Ammon's horn (tissue), 1 donor: ENCODE measurements at places on chromosomes 6 and 20.

DNA sequence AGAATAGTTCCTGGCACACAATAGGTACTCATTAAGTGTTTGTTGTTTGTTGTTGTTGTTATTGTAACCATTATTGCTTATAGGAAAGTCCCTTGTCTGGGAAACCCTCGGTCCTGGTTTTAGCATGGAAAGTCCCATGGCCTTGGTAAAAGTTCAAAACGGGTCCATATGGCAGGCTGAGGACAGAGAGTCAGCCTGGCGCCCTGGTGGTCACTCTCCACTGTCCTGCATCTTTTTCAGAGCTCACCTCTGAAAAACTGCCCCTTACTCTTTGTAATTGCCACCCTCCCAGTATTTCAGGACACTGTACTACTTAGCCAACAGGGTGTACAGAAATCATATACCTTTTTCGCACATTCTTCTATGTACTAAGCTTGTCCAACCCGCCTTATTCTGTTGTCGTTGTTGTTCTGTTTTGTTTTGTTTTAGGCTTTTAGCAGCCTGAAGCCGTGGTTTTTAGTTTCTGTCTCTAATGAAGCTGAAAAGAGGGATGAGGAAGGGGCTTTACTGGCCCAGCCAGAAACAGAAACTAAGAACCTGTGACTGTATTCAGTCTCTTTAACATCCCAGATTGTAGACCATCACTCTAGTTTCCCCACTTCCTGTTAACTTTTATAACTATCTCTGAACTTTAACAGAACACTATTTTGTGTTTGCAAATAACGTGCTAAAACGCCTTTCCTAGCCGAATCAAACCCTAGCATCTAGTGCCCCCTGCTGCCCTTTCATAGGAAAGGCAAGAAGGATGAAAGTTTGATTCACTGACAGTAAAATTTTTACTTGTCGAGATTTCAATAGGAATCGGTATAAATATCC, 7.6 kb upstream of the TMEM14A start:
- peak; percentile 90 for DNase-seq

- DNase-seq: no peak
These were observed 156.8 kb upstream of the JARID2 start for GRCh38 chr6:15088904-15089568.

- no peak for DNase-seq
These were observed 889.5 kb downstream of the EYS start for GRCh38 chr6:64817525-64817924.

GRCh38 chr6:35220711-35221110, 7.0 kb downstream of the SCUBE3 start:
- no peak for DNase-seq

GRCh38 chr6:92292067-92292466, 1127.3 kb downstream of the EPHA7 start:
- DNase-seq: no peak

DNA sequence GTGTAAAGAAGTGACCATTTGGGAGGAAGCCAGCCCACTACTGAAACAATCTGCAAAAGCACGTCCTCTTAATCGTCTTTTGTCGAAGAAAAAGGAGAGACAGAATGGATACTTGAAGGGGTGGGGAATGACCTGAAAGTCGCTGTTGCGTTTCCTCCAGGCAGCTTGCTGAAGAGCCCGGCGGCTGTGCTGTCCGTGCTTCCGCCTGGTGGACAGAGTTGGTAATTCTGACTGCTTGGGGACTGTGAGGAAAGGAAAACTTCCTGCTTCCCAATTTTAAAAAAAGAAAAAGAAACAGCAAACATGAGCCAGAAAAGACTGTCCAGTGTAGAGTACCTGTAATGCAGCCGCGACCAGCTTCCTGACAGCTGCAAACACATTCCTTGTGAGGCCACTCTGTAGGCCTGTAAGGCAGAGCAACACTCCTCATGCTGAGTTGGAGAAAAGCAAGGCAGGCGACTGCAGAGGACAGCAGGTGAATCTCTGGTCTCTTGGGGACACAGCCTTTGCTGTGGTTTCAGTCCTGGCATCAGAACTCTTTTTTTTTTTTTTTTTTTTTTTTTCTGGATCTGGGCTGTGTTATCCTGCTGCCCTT, 251.1 kb upstream of the TBX18 start:
- DNase-seq: peak; percentile 5

- peak; percentile 80 for DNase-seq
These were observed 75.2 kb upstream of the GLP1R start for GRCh38 chr6:38973178-38974057.

DNA sequence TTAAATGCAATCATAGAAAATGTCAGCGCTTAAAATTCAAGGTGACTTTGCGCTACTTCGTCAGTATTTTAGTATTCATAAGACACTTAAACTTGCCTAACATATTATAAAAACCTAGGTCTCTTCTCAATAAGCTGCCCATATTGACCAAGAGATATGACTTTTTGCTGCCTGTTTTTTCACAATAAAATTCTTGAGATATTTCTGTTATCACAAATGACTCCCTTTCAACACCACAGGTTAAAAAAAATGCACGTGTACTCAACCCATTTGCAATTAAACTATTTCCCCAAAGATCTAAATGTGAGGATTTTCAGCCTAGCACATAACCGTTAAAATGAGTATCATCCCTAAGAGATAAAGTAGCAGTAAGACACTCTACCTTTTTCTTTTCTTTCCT, 10.7 kb downstream of the ATXN1 start:
- no peak for DNase-seq

DNA sequence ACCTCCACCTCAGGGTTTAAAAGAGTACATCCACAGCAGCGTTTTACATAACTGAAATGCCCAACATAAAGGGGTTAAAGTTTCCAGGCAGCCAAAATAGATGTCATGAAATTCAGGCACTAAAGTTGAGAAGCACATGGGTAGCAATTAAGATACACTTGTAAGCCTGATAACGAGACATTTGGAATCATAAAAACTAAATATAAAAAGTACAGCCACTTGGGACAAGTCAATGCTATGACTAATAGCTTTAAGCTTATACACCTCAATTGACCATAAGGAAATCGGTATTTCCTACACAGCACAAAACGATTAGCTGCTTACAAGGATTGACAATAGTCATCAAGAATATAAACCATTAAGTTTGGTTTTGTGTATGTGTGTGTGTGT, 11.8 kb downstream of the LOC128125822 start:
- DNase-seq: no peak

DNA sequence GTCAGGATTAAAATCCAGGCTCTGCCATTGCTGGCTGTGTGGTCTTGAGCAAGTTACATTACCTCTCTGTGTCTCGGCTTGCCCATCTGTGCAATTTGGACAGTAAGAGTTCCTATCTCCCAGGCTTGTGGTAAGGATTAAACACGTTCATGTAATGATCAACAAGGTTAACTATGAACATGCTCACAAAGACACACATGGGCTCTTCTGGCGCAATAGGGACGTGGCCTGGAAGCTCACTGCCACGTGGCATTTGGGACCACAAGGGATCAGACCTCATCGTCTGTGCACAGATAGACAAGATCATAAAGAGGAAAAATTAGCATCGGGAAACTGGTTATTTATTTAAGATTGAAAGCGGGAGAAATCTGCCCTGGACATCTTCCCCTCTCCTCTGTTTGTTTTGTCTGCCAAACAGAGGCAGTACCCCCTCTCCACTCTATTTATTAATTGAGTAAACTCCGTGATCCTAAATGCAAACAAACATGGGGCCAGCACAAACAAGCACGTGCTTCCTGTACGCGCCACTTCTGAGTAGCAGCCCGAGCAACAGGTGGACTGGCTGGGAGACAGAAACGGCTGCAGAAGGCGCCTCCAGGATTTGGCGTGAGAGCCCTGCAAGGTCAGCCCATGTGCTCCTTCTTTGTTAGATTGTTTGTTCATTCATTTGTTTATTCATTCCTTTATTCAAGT, 95.0 kb downstream of the CDH26 start:
- no peak for DNase-seq

GRCh38 chr6:54892831-54893230, 46.3 kb downstream of the FAM83B start:
- DNase-seq: no peak

- no peak for DNase-seq
These were observed 5.2 kb downstream of the VWA7 start for GRCh38 chr6:31771992-31772358.

DNA sequence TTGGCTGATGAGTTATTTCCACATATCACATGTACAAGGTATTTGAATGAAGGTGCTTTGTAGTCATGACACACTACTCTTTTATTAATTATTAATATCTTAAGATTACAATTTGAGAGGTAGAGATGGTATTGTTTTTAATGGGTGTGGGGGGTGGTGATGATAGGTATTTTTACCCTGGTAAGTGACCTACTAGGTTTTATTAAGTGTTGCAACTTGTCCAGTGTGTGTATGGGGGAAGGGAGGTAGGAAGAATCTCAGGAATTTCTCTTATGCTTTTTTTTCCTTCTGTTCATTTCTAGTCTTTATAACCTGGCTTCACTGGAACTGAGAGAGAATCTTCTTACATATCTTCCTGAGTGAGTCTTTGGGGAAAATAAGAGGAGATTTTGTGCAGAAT, 101.4 kb downstream of the LRRC1 start:
- no peak for DNase-seq
